ENCODE measurements at places on chromosomes 13 and 19.

GRCh38 chr13:51266642-51267041, 44.4 kb downstream of the FAM124A start:
- DNase-seq: no peak

DNA sequence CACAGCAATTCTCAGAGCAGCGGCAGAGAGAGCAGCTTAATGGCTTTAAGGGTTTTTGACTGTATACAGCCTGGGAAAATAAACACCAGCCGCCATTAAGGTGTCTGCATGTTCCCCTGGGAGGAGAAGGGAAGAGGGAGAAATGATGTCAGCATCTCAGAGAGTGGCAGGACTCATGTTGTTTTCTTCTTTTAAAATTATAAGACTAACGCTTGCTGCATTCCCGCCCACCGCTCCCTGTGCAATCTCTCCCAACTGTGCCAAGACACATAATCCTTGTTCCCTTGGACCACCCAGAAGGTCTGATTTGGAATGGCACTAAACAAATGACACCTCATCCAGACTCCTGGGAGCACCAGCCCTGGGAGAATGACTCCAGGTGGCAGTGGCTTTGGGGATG, 27.7 kb upstream of the FAM216B start:
- peak; percentile 57 for DNase-seq

- DNase-seq: no peak
Observed at GRCh38 chr19:31885280-31885853, 460.0 kb upstream of the ZNF507 start.

DNA sequence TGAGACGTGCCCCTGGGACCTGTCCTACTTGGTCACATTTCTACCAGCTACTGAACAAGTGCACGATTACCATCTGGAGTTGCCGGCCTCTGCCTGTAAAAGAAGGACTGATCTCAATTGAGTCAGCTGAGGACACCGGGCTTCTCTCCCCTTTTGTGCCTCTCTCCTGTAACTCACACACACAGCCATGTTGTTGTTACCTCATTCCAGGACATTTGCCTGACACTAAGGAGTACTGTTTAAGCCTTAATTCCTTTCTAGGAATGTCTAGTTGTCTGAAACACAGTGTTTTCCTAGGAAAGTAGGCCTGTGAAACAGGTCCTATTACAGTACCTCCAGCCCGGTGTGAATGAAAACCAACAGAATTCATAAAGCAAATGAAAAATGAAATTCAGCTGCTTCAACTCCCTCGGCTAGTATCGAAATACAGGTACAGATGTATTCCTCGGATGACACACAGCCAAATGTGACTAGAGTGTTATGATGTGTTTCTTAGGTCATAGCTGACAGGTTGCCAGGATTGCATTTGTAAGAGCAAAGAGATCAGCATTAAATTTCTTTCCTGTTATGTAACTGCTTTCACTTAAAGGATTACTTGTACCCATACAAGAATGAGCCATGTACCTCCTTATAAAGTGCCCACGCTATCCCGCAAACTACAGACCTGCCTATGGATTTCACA, 152.0 kb upstream of the IRS2 start:
- no peak for DNase-seq

- DNase-seq: no peak
Observed at GRCh38 chr13:75760131-75761021, 124.2 kb downstream of the LMO7 start.

DNA sequence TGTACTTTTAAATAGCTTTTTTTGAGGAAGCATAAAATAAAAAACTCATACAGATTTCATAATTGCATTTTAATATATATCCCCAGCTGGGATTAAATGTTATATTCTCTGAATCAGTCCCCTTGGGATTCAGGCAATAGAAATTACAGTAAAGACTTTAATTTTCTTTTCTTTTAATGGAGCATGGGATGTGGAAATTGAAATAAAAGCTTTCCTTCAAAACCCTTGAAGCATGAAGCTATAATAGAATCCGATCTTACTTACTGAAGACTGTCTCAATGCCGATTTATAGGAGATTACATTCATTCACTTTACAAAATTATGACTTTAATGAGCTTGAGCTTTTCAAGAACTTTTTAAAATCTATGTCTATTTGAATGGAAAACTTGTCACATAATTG, 243.4 kb downstream of the SPRY2 start:
- DNase-seq: no peak

DNA sequence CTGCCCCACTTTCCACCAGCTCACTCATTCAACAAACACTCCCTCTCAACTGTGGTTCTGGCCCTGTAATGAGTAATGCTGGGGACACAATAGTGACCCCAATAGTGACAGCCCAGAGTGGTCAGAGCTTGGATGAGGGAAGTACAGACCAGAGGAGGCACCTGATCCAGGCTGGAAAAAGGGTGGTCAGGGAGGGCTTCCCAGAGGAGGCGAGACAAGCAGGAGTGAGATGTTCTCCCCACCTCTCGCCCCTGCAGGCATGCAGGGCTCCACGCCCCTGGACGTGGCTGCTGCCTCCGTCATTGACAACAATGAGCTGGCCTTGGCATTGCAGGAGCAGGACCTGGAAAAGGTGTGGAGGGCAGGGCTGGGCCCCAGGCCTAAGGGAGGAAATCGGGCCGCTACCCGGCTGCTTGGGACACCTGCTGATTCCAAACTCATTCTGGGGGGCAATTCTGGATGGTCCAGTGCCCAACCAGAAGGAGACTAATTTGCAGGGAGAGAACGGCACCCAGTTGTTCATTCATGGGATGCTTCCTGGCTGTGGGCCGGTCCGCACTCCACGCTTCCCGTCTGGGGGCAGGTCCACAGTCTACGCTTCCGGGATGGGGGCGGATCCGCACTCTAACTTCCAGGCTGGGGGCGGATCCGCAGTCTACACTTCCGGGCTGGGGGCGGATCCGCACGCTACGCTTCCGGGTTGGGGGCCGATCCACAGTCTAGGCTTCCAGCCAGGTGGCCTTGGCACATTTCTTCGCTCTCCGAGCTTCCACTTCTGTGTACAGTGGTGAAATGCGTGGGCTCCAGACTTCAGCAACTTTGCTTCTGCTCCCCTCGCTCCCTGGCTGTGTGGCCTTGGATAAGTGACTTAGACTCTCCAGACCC, 63.4 kb downstream of the RYR1 start:
- DNase-seq: no peak

DNA sequence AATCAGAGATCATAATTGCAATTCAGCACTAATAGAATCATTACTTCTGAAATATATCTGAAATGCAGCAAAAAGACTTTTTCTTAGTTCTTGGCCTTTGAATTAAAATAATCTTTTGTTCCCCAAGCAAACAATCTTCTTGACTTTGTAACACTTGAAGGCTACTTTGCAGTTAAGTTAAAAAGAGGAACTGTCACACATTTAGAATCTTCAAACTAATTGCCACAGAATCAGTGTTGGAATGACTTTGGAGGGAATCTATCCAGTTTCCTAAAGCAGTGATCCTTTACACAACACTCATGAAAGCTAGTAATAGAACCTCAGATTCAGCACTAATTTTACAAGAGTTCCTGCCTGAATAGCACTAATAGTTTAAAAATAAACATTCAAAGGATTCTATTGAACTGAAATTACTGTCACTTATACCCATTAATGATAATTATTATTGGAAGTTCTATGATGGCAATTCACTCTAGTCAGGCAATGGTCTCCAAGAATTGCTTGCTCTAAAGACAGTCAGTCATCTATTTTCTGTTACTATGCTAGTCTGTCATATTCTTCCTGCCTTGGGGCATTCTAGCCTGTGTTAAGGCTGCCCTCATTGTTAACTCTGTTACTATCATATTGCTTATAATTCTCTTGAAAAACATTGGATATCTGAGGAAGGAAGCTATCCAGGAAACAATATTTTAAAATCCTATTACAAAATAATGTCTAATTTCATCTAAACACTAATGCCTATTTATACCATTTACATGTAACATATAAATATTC, 362.4 kb downstream of the DIAPH3 start:
- DNase-seq: no peak

- peak; percentile 62 for DNase-seq
Observed at GRCh38 chr19:5903056-5903623, 450 bp downstream of the NDUFA11 start.

GRCh38 chr13:110409581-110409992, 102.5 kb downstream of the COL4A2 start:
- DNase-seq: peak; percentile 93

DNA sequence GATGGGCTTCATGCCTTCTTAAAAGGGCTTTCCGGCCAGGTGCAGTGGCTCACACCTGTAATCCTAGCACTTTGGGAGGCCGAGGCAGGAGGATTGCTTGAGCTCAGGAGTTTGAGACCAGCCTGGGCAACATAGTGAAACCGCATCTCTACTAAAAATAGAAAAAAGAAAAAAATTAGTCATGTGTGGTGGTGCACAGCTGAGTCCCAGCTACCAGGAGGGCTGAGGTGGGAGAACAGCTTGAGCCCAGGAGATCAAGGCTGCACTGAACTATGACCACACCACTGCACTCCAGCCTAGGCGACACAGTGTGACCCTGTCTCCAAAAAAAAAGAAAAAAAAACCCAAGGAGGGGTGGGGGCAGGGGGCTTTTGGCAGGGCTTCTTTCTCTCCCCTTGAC, 7.2 kb downstream of the CARS2 start:
- DNase-seq: no peak

GRCh38 chr13:41916173-41916954, 44.5 kb downstream of the VWA8 start:
- peak; percentile 92 for DNase-seq

DNA sequence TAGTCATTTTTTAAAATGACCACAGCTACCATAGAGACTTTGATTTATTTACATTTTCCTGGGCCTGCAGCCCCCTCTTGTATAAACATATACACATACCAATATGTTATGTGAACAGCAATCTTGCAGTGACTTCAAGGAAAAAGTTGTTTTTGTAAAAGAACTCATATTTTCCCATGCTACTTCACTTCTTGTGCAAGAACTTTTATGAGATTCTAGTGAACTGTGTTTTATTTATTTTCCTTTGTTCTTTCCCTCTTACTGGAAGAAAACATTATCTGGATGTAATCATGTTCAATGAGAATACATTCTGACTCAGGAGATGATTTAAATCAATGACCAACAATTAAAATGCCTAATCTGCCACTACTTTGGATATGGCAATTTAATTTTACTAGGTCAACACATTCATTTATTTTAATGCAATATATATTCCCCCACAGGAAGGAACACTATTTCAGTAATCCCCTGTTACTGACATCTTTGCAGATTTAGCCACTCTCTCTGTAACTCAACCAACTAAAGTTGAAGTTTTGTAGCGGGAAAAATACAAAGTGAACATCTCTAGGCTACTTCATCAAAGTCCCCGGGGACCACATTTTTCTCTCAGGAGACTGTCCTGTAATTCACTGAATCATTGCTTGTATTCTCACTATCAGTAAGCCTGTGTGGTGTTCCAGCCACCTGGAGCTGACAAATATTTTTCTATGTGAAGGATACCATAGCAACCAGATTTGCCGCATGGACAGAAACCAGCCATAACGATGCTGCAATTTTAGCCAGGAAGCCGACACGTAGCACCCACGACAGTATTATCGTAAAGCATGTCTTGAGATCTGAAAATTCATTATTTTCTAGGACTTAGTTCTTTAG, 90.5 kb downstream of the STARD13 start:
- DNase-seq: peak; percentile 98
